ENCODE measurements at places on chromosomes 16 and 17.

- DNase-seq: no peak
Observed at GRCh38 chr17:49659661-49660382, 18.1 kb downstream of the SPOP start.

DNA sequence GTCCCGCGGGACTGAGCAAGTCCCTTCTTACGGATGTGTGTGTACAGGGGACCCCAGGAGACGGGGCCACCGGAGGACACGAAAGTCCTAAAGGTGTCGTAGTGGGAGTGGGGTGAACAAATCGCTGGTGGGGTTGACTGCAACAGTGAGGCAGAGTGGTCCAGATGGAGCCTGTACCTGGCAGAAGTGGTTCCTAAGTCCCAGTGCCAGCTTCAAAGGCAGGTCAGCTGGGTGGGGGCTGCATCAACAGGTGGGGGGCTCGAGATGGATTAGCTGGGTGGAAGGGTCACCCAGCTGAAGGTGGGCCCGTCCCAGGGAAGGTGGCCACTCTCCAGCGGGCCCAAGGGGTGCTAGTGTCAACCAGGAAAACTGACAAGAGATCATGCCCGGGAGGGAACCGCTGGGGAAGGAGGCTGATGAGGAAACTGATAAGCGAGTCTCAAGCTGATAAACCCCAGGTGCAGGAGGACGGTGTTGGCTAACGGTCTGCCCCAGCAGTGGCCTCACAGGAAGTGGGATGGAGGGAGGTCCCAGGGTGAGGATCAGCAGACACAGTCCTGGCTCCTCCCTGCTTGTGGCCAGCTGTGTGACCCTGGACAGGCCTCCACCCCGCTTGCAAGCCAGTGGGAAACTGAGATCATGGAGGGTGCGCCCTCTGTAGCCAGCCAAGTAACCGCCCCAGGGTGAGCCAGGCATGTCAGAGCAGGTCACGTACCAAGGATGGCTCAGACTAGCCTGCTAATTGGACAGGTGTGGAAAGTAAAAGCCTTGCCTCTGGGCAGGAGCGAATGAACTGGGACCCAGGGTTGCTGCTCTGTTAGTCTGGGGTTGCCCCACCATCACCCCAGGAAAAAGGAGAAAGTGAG, 1.0 kb downstream of the ORAI3 start:
- peak; percentile 67 for DNase-seq

DNA sequence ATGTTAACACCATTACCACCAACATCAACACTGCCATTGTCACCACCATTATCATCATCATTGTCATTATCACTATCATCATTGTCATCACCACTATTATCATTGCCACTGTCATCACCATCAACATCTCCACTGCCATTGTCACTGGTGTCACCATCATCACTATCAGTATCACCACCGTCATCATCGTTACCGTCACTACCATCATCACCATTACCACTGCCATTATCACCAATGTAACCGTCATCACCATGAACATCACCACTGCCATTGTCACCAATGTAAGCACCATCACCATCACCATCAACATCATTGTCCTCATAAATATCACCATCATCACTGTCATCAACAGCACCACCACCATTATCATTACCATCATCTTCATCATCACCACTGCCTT, 633.2 kb upstream of the EEF2KMT start:
- no peak for DNase-seq

- DNase-seq: no peak
Observed at GRCh38 chr16:27392671-27393070, 9.3 kb upstream of the IL21R start.

GRCh38 chr17:1882836-1883235, 53.0 kb downstream of the RPA1 start:
- peak; percentile 66 for DNase-seq

DNA sequence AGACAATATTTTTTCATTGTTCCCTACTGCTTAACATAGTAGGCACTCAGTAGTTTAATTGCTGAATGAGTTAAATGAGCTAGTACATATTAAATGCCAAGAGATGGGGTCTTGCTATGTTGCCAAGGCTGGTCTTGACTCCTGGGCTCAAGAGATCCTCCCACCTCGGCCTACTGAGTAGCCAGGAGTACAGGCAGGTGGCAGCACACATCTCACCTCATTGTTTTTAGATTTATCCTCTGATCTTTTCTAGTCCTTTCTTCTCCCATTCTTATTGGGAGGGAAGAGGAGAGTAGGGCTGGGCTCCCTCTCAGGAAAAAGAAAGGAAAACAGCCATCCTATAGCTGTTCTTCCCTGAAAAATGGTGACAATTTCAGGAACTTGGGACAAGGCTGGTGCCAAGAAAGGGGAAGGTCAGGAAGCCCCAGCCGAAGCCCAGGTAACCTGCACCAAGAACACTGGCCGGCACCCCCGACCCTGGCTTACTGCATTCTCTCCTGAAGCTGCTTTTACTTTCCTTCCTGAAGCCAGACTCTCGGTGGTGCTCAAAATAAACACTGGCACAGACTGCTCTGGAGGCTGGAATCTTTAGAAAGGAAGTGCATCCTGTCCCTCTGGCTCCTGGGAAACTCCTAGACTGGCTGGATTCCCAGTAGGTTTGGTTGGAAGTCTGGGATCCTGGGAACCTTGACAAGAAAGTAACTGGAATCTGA, 2.7 kb downstream of the TNFAIP1 start:
- DNase-seq: no peak

DNA sequence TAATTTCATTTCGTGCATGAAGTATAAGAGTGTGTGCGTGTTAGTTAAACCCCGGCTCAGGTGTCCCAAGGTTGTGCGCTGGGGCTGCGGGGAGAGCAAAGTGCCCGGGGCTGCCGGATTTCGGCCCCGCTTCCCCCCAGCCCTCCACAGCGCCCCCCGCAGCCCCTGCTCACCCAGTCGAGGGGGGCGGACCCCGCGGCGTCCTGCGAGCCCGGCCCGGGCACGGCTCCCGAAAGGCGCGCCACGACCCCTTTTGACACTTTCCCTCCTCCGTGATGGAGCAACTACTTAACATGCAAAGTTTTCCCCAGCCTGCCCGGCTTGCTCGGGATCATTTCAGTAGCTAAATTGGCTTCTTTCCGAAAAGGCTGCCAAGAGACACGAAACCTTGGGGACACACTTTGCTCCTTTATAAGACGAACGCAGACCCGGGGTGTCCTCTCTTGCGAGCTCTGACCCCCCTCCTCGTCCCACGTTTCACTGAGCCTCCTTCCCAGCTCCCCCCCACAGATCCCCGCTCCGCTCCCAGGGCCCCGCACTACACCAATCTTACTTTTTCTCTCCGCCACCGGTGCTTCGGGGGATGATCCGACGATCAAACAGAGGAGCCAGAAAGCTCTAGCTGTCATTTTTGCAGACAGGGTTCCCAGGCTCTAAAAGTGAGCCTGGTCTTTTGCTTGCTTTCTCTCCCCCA, 552 bp downstream of the C17orf58 start:
- DNase-seq: peak; percentile 65

GRCh38 chr16:80947708-80948625, 58.7 kb downstream of the CMC2 start:
- peak; percentile 52 for DNase-seq

GRCh38 chr17:31533546-31534155, 142.2 kb downstream of the RAB11FIP4 start:
- DNase-seq: peak; percentile 66
